ENCODE measurements at places on chromosomes 3 and 15. TPM values are rescaled to one million over a fixed set of nuclear protein-coding genes. Genes with fewer than 3 reads are reported as not detected.

The OR4M2 gene
- not detected for total RNA-seq

The SLC38A3 gene
- total RNA-seq, result not detected

The SHC4 gene
- total RNA-seq, result 0.46 TPM

DNA sequence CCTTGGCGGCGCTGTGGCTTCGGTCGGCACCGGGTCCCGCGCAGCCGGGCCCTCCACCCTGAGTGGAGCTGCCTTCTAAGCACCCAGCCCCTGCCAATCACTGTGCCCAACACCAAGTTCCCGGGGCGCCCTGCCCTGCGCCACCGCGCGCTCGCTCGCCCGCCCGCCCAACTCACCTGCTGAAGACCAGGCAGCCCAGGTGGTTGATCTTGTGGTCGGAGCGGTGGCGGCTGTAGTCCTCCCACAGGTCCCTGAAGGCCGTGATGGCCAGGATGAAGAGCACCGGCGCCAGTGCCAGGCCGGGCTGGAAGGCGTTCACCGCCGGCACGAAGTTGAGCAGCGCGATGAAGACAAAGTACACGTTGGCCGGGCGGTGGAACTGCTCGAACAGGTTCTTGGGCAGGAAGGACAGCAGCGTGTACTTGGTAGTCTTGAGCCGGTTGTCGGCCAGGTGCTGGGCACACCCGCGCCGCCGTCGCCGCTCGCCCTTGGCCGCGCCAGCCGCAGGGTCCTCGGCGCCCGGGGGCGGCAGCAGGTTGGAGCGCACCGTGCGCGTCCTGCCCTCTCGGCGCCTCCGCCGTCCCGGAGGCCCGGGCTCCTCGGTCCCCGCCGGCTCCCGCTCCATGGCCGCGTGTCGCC is 536 bp downstream of the ATP10A start:
- H3K4me3 ChIP-seq, result peak overlapping the region; percentile 95
- DNase-seq, result peak; percentile 56
- no peaks in the 10 kb centered on the region for H3K27me3 ChIP-seq
- H3K4me1 ChIP-seq, result peaks cover 42% of the 10 kb centered on the region
- peak overlapping the region; percentile 95 for H3K27ac ChIP-seq

DNA sequence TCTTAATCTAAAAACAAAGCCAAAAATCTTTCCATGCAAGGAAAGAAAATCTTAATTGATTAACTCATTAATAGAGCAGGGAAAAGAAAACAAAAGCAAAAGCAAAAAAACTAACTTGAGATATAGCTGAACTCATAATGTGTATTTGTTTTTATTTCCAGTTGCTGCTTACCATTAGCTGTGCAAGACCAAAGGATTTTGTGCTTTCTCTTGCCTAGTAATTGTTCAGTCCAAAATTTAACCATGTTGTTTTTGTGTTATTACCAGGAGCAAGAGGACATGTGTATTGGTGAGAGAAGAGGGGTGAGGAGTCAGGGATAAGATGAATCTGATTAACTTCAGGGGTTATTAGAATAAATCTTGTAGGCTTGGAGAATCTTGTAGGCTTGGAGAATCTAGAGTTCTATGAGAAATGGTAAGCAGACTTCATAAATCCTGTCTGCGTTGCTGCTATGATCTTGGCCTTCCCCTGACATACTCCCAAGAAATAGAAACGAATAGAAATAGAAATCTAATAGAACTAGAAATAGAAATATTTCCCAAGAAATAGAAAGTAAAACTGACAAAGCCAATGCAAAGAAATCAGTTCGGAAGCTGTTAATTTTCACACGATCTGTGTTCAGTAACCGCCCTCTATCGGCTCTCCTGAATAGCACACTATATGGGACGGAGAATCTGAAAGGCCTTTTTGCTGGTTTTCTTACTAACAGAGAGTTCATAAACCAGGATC is 72.6 kb upstream of the TNFSF10 start:
- H3K27ac ChIP-seq, result peak overlapping the region; percentile 84
- no peaks in the 10 kb centered on the region for H3K27me3 ChIP-seq
- peaks cover 11% of the 10 kb centered on the region for H3K36me3 ChIP-seq
- H3K4me3 ChIP-seq, result peak overlapping the region; percentile 74

The NEK11 gene
- total RNA-seq, result 1.1 TPM

The RTP1 gene
- not detected for total RNA-seq

DNA sequence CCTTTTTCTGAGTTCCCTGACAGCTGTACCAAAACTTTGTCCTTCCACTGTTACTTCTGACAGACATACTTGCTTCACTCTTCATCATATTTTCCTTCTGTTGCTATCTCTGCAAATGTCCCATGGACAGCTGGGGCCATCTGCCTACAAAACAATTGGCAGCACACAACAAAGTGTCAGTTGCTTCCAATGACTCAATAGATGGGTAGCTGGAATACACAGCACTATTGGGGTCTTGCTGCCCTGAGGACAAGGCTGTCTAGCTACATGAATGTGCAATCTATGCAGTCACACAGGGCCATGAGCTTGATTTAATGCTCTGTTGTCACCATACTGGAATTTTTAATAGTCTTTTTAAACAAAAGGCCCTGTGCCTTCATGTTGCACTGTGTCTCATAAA is 192.8 kb downstream of the DTWD1 start:
- peaks cover 17% of the 10 kb centered on the region for H3K4me1 ChIP-seq
- H3K4me3 ChIP-seq, result no peak overlapping the region
- peaks cover 6% of the 10 kb centered on the region for H3K27me3 ChIP-seq
- H3K36me3 ChIP-seq, result no peaks in the 10 kb centered on the region

DNA sequence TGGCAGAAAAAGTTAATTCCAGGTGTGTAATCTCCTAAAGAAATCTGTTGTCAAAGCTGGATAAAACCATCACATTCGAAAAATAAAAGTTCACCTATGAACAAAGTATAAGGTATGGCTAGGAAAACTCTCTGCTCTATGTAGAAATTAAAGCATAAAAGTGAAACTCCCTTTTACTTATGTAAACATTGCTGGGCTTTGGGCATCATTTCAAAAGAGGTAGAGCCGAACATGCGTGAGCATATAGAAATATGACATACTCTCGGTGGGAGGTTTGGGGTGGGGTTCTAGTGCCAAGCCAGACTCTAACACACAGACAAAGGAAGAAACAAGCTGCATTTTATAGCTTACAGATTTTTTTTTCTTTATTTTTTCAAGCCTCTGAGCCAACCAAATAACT is 306.8 kb upstream of the ATP11B start:
- no peak overlapping the region for H3K4me3 ChIP-seq
- H3K4me1 ChIP-seq, result no peaks in the 10 kb centered on the region
- H3K27ac ChIP-seq, result no peak overlapping the region

The CPEB1 gene
- total RNA-seq, result not detected

The EIF1B gene
- total RNA-seq, result 37.5 TPM

The PIGBOS1 gene
- 11.0 TPM for total RNA-seq

DNA sequence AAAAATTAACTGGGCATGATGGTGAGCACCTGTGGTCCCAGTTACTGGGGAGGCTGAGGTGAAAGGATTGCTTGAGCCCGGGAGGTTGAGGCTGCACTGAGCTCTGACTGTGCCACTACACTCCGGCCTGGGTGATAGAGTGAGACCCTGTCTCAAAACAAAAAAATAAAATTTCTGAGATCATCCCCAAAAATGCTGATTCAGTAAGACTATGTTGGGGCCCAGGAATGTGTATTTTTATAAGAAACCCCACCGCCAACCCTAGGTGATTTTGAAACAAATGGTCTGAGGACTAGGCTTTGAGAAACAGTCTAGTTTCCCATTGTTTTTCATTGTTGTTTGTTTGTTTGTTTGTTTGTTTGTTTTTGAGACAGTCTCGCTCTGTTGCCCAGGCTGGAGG is 4.1 kb downstream of the SLC27A2 start:
- peaks cover 11% of the 10 kb centered on the region for H3K36me3 ChIP-seq
- peaks cover 28% of the 10 kb centered on the region for H3K4me1 ChIP-seq
- no peak overlapping the region for H3K4me3 ChIP-seq
- no peak overlapping the region for H3K27ac ChIP-seq
- DNase-seq, result no peak
- H3K27me3 ChIP-seq, result no peaks in the 10 kb centered on the region

- peaks cover 13% of the 10 kb centered on the region for H3K27me3 ChIP-seq
- peak overlapping the region; percentile 88 for H3K27ac ChIP-seq
- no peak for DNase-seq
- H3K36me3 ChIP-seq, result peaks cover 3% of the 10 kb centered on the region
- peak overlapping the region; percentile 63 for H3K4me3 ChIP-seq
- peaks cover 50% of the 10 kb centered on the region for H3K4me1 ChIP-seq
Measured at GRCh38 chr3:39154280-39155021, 1.1 kb upstream of the CSRNP1 start.

DNA sequence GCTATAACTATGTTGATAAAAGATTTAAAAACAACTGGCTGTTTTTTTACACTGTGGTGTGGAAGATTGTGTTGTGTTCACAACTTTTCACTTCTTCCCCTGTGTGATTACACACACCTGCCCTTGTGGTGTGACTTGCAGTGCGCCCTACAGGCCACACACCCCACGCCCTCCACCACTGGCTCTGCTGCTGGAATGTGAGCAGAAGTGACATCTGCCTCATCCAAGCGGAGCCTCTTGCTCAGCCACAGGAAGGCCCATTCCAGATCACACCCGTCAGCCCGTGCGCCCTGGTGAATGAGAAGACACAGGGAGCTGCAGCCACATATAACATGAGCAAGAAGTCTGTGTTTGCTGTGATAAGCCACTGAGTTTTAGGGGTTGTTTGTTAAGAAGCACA is 7.0 kb downstream of the CCR2 start:
- H3K27me3 ChIP-seq, result peaks cover 43% of the 10 kb centered on the region
- no peak overlapping the region for H3K4me3 ChIP-seq
- no peak for DNase-seq
- H3K4me1 ChIP-seq, result peaks cover 45% of the 10 kb centered on the region
- peaks cover 27% of the 10 kb centered on the region for H3K36me3 ChIP-seq

- H3K27me3 ChIP-seq, result peaks cover 9% of the 10 kb centered on the region
- H3K4me3 ChIP-seq, result no peak overlapping the region
- peaks cover 53% of the 10 kb centered on the region for H3K4me1 ChIP-seq
- peaks cover 31% of the 10 kb centered on the region for H3K36me3 ChIP-seq
- H3K27ac ChIP-seq, result no peak overlapping the region
Measured at GRCh38 chr3:45124352-45124751, 21.8 kb downstream of the CDCP1 start.

GRCh38 chr3:152316318-152316717 is 47.6 kb downstream of the MBNL1 start:
- no peak overlapping the region for H3K4me3 ChIP-seq
- H3K27ac ChIP-seq, result no peak overlapping the region
- no peak for DNase-seq
- H3K27me3 ChIP-seq, result no peaks in the 10 kb centered on the region
- H3K36me3 ChIP-seq, result peaks cover 60% of the 10 kb centered on the region
- peaks cover 68% of the 10 kb centered on the region for H3K4me1 ChIP-seq

DNA sequence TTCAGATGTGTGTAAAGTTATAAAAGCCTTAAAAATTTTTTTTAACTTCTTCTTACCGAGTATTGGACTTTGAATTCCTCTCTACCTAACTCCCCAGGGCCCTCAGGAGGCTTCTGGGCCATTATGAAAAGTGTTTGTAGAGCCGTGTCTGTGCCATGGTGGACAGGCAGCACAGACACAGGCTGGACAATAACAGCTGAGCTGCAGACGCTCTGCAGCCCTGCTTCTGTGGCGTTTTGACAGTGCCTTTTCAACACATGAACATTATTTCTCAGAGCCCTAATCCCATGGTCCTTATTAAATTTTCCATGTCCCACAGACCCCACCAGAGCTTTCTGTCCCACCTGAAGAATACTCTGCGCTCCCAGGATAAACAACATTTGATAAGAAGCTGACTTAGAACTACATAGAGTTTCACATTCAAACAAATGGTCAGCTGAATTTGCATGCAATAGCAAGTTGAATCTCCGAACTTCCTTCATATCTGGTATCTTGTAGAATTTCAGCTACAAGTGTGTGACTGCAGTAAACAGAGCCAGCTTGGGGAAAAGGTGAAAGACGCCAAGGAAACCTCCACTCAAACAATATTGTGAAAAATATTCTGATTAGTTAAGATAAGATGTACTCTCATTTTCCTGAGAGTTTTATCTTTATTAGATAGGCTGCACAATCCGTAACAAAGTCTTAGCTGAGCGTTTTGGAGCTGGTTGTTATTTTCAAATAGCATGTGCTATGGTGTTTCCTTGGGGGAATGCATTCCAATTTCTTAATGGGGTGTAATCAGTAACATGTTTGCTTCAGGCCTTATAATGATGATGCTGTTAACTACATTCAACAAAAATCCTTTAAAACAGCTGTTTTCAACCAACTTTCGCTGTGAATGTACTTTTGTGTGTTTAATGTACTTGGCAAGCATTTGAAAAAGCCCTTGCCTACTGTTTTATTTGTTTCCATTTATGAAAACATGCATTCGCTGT is 378.2 kb downstream of the MECOM start:
- no peak for DNase-seq
- H3K27ac ChIP-seq, result no peak overlapping the region
- no peaks in the 10 kb centered on the region for H3K4me1 ChIP-seq
- H3K4me3 ChIP-seq, result no peak overlapping the region
- H3K36me3 ChIP-seq, result no peaks in the 10 kb centered on the region

GRCh38 chr3:32859604-32860237 is 41.9 kb downstream of the TRIM71 start:
- peaks cover 8% of the 10 kb centered on the region for H3K27me3 ChIP-seq
- no peak for DNase-seq
- no peaks in the 10 kb centered on the region for H3K36me3 ChIP-seq
- no peaks in the 10 kb centered on the region for H3K4me1 ChIP-seq
- H3K27ac ChIP-seq, result no peak overlapping the region

The LRRC15 gene
- not detected for total RNA-seq

The FMN1 gene
- total RNA-seq, result 0.04 TPM

- H3K27me3 ChIP-seq, result no peaks in the 10 kb centered on the region
- no peak for DNase-seq
- peaks cover 23% of the 10 kb centered on the region for H3K4me1 ChIP-seq
- no peak overlapping the region for H3K27ac ChIP-seq
- H3K4me3 ChIP-seq, result no peak overlapping the region
- peaks cover 9% of the 10 kb centered on the region for H3K36me3 ChIP-seq
Measured at GRCh38 chr3:52293491-52294319, 6.1 kb downstream of the GLYCTK start.

DNA sequence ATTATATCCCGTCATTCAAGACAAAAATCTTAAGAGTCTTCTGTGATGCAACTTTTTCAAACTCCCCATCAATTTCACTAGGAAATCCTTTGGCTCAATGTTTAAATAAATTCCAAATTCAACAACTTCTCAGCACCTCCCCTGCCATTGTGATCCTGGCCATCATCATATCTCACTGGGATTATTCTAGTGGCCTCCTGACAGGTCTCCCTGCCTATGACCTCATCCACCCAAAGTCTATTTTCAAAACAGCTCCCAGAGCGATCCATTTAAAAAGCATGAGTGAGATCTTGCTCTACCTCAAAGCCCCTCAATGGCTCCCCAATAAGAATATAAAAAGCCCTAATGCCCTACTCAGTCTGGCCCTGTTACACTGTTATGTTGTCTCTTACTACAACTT is 293.2 kb downstream of the FOXP1 start:
- DNase-seq, result no peak
- H3K27me3 ChIP-seq, result no peaks in the 10 kb centered on the region
- peaks cover 8% of the 10 kb centered on the region for H3K36me3 ChIP-seq
- H3K4me3 ChIP-seq, result no peak overlapping the region
- no peak overlapping the region for H3K27ac ChIP-seq

The DUOX1 gene
- total RNA-seq, result not detected

DNA sequence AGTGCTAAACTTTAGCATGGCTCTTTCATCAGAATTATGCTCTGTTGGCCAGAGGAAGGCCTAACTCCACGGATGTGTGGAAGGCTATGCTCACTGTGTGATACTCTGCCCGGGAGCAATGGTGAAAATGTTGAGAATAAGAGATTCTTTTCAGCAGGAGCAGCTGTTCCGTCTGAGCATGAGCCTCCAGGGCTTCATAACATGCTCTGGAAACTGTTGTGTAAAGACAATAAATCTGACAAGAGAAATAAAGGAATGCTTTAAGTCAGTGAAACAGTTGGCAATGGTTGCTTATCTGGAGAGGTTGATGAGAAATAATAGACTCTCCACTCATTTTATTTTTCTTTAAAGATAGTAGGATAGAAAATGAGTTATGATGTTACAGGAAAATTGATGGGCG is 269.8 kb downstream of the DIPK2A start:
- H3K36me3 ChIP-seq, result no peaks in the 10 kb centered on the region
- H3K27me3 ChIP-seq, result peaks cover 3% of the 10 kb centered on the region
- H3K27ac ChIP-seq, result no peak overlapping the region
- no peaks in the 10 kb centered on the region for H3K4me1 ChIP-seq
